Fibroblast of lung (primary cell): ENCODE measurements at places on chromosomes 11 and 22.

- no peak for DNase-seq
Observed at GRCh38 chr11:2742611-2743426, 43.0 kb upstream of the KCNQ1OT1 start.

- DNase-seq, result no peak
Observed at GRCh38 chr11:44785856-44786607, 59.3 kb downstream of the TSPAN18 start.

- no peak for DNase-seq
Observed at GRCh38 chr11:30510750-30511149, 75.4 kb downstream of the MPPED2 start.

DNA sequence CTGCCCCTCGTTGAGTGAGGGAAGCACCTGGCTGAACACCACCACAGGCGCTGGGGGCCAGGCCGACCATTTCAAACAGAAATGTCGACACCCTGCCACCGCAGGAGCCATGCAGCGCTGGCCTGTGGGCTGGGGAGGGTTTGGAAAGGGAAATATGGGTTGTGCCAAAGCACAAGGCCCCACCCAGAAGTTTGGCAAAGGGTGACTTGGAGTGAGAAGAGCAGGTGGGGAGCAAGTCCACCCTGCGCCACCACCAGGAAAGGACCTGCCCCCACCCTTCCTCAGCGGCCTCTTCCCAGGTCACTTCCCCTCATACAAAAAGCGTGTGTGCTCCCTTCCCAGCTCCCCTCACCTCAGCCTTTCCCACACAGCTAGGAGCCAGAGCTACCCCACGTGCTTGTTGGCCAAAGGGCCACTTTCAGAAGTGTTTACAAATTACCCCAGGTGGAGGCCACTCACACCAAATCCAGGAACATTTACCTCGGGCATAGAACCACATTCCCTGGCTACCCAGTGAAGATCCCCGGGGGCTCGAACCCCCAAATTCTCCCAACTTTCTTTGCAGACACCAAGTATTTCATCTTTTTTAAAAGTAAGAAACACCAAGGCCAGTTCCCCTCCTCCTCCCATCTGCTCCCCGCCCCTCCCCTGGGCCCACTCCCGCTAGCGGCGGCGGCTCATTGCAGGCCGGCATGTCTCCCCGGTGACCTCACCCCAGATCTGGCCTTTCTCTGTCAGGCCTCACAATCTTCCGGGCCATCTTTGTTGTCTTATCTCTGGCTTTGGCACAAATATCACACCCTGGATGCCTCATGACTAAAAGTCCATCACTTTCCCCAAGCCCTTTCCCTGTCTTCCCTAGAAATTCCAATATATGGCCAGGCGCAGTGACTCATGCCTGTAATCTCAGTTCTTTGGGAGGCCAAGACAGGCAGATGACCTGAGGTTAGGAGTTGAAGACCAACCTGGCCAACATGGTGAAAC lies 20.5 kb upstream of the SCGB1A1 start:
- peak; percentile 73 for DNase-seq
